Stomach (tissue), 19 donors: ENCODE measurements at places on chromosomes 6 and 20. TPM values are rescaled to one million over a fixed set of nuclear protein-coding genes. Genes with fewer than 3 reads are reported as not detected.

DNA sequence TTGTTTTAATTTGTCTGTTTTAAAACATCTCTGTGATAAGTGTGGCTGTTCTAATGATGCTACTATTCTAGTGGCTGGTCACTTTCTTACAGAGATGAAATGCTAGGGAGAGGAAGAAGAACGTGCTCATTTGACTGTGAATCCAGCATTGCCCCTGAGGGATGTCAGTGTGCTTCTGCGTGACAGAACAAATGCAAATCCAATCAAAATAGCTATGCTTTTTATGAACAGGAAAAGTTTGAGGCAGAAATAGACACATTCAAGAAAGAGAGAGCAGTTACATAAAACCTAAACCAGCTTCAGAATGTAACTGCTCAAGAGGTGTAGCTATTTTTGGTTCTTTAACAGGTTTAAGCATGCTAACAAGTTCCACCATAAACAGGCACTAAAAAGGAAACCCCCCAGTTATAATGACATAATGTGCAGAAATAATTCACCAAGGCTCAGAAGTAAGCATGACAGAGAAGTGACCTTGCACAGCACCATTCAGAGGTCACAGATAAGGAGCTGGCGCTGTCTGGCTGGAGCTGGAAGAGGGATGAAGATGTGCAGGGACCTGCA lies 385.3 kb downstream of the EPM2A start:
- no peaks in the 10 kb centered on the region for H3K36me3 ChIP-seq
- no peaks in the 10 kb centered on the region for H3K4me1 ChIP-seq
- DNase-seq: no peak
- no peak overlapping the region for H3K27ac ChIP-seq
- no peaks in the 10 kb centered on the region for H3K27me3 ChIP-seq
- H3K4me3 ChIP-seq: no peak overlapping the region

GRCh38 chr6:135289816-135290215 lies 108.7 kb downstream of the MYB start:
- H3K27me3 ChIP-seq: no peaks in the 10 kb centered on the region
- H3K27ac ChIP-seq: no peak overlapping the region
- no peak overlapping the region for H3K4me3 ChIP-seq
- no peak for DNase-seq
- no peaks in the 10 kb centered on the region for H3K4me1 ChIP-seq
- H3K36me3 ChIP-seq: peaks cover 23% of the 10 kb centered on the region

GRCh38 chr6:135950669-135951068 lies 99.2 kb downstream of the PDE7B start:
- no peaks in the 10 kb centered on the region for H3K36me3 ChIP-seq
- no peaks in the 10 kb centered on the region for H3K27me3 ChIP-seq
- H3K27ac ChIP-seq: no peak overlapping the region
- no peak for DNase-seq
- no peaks in the 10 kb centered on the region for H3K4me1 ChIP-seq
- no peak overlapping the region for H3K4me3 ChIP-seq

- no peak for DNase-seq
- H3K27me3 ChIP-seq: no peaks in the 10 kb centered on the region
- H3K27ac ChIP-seq: no peak overlapping the region
- H3K4me3 ChIP-seq: no peak overlapping the region
Measured at GRCh38 chr6:42347456-42347855, 104.3 kb downstream of the TRERF1 start.

DNA sequence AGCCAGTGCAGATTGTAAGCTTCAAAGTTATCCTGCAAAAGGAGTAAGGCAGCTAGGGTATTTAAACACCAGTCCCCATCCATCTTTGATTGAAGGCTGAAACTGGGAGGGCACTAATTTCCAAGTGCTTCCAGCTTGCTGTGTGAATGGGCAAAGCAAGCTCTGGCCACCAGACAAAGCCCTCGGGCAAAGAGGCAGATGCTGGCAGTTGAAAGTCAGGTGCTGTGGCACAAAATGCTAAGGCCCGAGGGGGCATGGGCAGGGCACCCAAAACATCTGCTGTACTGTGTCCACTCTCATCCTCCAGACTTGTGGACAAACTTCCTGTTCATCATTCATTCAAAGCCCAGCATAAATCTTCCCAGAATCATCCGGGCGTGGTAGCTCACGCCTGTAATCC lies 62.9 kb downstream of the TRMT6 start:
- DNase-seq: no peak
- H3K4me1 ChIP-seq: no peaks in the 10 kb centered on the region
- H3K4me3 ChIP-seq: no peak overlapping the region
- H3K27ac ChIP-seq: no peak overlapping the region
- H3K27me3 ChIP-seq: no peaks in the 10 kb centered on the region

DNA sequence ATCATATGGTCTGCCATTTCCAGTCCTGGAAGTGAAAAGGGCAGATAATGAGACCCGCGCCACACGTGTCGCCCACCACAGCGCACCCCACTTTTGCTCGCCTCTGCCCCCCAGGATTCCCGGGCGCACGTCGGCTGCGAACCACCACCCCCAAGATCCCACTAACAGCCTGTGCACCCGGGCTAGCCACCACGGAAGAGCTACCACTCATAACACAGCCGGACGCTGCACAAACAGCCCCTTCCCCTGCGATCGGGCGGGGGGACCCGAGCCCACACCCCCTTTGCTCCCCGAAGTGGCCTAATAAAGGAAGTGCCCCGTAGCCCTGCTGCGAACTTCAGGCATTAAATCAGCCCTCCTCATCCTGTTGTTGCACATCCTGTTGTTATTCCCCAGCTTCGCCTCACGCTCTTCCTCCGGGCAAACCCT lies 506 bp downstream of the CITED2 start:
- peaks cover 12% of the 10 kb centered on the region for H3K36me3 ChIP-seq
- H3K27me3 ChIP-seq: no peaks in the 10 kb centered on the region
- H3K4me3 ChIP-seq: peak overlapping the region; percentile 90
- peaks cover 41% of the 10 kb centered on the region for H3K4me1 ChIP-seq

DNA sequence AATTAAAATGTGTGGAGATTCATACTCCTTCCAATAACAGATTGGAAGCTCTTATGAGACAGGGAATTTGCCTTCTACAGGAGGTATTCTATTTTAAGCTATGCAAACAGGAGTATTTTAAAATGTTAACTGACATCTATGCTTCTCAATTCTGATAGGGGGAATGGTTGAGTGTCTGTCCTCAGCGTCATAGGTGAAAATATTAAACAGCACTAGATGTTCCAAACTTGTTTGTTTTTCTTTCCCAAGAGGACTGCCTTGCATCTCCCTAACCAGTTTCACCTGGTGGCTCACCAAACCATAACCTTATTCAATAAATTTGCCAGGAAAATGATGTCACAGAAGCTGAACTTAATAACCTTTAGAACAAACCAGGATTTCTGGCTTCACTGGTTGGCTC lies 24.6 kb upstream of the ARG1 start:
- no peaks in the 10 kb centered on the region for H3K27me3 ChIP-seq
- H3K4me3 ChIP-seq: no peak overlapping the region
- no peaks in the 10 kb centered on the region for H3K4me1 ChIP-seq
- H3K27ac ChIP-seq: no peak overlapping the region
- DNase-seq: no peak

DNA sequence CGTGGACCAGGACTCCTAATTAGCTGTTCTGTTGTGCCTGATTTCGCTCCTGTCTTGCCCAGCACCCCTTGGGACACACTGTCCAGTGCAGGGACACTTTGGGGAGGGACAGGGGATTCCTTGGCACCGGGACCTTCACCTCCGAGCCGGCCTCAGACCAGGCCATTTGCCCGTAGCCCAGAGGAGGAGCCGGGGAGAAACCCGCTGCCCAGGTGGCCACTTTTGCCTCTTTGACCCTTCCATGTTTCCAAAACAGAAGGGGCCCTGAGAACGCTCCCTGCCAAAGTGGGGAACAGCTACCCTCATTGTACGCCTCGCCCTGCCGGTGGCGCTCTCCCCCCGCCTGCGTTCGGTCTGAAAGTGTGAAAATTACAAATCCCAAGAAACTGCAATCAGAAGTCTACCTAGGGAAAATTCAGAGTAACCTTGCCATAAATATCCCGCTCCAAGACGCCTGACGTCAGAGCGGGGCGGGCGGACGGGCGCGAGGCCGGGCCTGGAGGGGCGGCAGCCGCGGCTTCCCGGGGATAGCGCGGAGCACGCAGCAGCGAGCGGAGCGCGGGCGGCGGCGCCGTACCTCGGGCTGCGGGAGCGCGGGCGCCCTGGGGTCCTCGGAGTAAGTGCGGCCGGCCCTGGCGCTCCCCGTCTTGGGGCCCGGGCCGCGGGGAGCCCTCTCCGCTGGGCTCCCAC lies at the start of gene DAAM2:
Gene DAAM2, plus strand, starts transcription at position 527 of the 690 bp plus-strand sequence. CDS start 63,927 bp downstream, outside the sequence.
- peak within 1 kb of the TSS; percentile 92 for H3K27ac ChIP-seq
- peaks cover 43% of the 10 kb centered on the region for H3K4me1 ChIP-seq
- peaks cover 12% of the 10 kb centered on the region for H3K27me3 ChIP-seq
- no peaks in the 10 kb centered on the region for H3K36me3 ChIP-seq
- peak; percentile 64 for DNase-seq

PROKR2 gene
- polyA plus RNA-seq: not detected

ADGRF5 gene
- 1.5 TPM for polyA plus RNA-seq

IL17A gene
- not detected for polyA plus RNA-seq

GRM1 gene
- not detected for polyA plus RNA-seq

LY6G5C gene
- 4.9 TPM for polyA plus RNA-seq

BEND3 gene
- polyA plus RNA-seq: 1.1 TPM

ABHD16B gene
- polyA plus RNA-seq: not detected

LIME1 gene
- 17.1 TPM for polyA plus RNA-seq

PKIB gene
- polyA plus RNA-seq: 32.6 TPM
